Left renal pelvis (tissue), 4 donors: ENCODE measurements at places on chromosomes 1 and 21.

DNA sequence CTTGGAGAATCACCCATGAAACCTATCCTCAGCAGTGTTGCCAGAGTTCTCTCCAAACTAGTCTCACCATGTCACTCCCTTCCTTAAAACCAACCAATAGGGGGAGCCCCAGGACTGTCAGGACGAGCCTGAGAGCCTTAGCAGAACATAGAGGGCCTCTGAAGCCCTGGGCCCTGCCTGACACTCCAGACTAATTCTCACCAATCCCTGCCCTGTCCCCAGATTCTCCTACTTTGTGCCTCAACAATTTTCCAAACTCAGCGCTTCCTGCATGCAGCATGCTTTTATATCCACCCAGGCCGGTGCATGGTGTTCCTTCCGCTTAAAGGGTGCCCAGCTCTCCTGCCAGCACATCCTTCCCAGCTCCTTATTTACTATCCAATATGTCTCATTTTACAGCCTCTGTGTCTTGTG, 42.7 kb downstream of the HSD3B1 start:
- no peak for DNase-seq

DNA sequence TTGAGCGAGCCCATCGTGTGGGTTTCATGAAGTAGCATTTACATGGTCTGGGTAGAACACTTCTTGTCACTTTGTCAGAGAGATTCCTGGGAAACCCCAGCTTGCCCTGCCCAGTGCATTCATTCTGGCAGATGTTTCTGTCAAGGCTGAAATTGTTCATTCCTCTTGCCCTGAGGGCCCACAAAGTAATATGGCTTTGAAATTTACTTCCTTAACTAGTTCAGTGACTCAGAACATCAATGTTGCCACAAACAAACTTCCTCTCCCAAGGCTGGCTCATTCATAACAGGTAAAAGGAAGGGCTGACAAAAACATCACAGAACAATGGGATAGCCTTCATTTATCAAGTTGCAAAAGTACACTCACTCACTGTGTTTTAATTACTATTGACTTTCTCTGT, 5.0 kb upstream of the KIAA0040 start:
- DNase-seq = no peak

DNA sequence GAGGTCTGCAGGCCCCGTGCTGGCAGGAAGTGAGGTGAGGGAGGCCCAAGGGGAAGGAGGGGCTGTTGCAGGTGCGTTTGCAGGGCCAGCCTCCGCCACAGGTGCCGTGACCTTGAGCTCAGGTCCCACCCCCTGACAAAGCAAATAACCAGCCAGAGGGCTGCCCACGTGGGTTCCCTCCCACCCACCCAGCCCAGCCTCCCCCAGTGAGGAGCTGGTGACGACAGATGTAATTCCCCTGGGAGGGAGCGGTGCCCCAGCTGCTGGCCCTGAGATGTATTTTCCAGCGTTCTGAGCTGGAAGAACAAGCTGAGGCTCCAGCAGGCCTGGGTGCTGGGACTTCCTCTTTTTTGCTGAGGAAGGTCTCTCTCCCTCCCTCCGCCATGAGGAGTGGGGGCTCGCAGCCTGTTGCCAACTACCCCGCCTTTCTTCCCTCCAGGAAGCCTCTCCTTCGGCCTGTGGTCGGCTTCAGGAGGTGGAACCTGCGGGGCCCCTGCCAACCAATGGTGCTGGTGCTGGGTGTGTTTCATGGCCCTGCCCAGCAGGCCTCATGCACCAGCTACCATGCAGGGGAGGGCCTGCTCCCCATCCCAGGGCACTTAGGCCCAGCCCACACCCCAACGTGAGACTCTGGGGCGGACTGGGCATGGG, 153.2 kb downstream of the PRDM16 start:
- DNase-seq = no peak

DNA sequence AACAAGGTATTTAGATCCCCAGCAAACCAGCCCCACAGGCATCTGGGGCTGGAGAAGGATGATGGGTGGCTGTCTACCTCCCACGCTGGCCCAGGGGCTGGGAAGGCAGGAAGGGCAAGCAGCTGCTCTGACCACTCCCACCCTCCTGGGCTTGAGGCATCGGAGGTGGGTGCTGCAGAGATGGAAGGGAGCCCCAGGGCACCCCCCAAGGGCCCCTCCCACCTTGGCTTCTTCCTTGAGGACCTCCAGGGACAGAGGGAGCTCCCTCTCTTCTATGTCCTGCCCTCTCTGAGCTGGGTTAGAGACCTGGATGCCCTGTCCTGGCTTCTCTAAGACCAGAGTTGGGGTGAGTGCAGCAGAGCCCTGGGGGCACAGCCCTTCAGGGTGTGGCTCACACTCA, 3.1 kb downstream of the CD52 start:
- DNase-seq = no peak

GRCh38 chr1:73755649-73756048, 442.3 kb downstream of the LRRIQ3 start:
- DNase-seq = no peak

DNA sequence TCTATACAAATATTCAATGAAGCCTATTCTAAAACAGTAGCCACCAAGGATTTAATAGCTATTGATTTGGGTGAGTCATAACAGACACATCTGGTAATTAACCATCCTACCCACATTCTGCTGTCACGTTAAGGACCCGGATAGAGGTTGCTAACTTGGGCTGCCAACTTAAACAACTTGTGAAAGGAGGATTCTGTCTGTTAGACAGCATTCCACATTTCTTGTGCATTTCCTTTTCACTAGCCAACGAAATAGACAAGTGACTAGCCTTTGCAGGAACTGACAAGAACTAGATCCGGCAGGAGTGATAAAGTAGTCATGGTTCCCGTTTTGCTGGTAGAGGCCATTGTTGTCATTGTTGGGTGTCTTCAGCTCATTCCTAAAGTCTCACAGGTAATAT, 9.5 kb downstream of the DSCAM start:
- no peak for DNase-seq

GRCh38 chr1:87202922-87203655, 125.6 kb upstream of the LMO4 start:
- no peak for DNase-seq
